Activated T-helper 17 cell treated with anti-CD3 and anti-CD28 coated beads, Interleukin-2, amount 50 U/mL, for 72 hours (primary cell): ENCODE measurements at places on chromosomes 1 and 21. TPM values are rescaled to one million over a fixed set of nuclear protein-coding genes. Genes with fewer than 3 reads are reported as not detected.

Gene FCRL1
- total RNA-seq: not detected

GRCh38 chr1:149962039-149962647, 25.5 kb upstream of the MTMR11 start:
- peak; percentile 72 for ATAC-seq

Gene CSMD2
- total RNA-seq: not detected

GRCh38 chr1:41977326-41977725, 58.6 kb upstream of the HIVEP3 start:
- no peak for ATAC-seq

- ATAC-seq: no peak
Observed at GRCh38 chr1:182626527-182626926, 22.3 kb upstream of the RGS16 start.

DNA sequence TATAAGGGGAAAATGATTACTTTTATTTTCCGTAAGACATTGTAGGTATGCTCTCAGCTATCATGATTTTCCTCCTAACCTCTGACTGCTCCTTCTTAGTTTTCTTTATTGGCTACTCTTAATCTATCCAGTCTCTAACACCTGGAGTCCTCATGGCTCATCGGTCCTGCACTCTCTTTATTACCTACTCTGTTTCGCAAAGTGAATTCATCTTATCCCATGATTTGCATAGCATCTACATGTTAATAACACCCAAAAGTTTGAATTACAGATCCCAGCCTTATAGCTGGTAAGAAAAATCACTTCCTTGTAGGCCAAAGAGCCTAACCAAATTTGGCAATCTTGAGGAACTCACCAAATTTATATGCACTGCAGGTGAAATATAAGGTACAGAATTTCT, 136.3 kb downstream of the CDC42BPA start:
- no peak for ATAC-seq

Gene SH2D2A
- total RNA-seq: 173 TPM

GRCh38 chr1:109725510-109725909, 13.5 kb downstream of the GSTM5 start:
- ATAC-seq: no peak

DNA sequence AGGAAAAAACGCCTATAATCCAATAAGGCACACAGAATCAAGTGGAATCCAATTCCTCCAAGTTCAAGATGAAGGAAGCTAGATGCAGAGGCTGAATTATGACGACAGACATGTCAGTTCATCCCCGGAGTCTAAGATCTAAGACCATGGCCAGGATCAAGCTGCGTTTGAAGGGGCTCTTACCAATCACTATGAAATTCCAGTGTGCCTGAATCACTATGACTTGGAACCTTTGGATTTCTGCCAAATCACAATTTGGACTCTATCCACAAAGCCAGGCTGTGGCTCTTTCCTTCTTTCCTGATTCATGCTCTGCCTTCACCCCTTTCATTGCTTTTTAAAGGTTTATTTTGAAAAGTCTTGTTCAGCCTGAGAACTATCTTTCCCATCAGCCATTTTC, 17.1 kb downstream of the OLIG2 start:
- no peak for ATAC-seq

GRCh38 chr1:42319128-42319851, 15.7 kb downstream of the FOXJ3 start:
- peak; percentile 82 for ATAC-seq

- ATAC-seq: no peak
Observed at GRCh38 chr1:5576673-5577065, 415.6 kb downstream of the NPHP4 start.

DNA sequence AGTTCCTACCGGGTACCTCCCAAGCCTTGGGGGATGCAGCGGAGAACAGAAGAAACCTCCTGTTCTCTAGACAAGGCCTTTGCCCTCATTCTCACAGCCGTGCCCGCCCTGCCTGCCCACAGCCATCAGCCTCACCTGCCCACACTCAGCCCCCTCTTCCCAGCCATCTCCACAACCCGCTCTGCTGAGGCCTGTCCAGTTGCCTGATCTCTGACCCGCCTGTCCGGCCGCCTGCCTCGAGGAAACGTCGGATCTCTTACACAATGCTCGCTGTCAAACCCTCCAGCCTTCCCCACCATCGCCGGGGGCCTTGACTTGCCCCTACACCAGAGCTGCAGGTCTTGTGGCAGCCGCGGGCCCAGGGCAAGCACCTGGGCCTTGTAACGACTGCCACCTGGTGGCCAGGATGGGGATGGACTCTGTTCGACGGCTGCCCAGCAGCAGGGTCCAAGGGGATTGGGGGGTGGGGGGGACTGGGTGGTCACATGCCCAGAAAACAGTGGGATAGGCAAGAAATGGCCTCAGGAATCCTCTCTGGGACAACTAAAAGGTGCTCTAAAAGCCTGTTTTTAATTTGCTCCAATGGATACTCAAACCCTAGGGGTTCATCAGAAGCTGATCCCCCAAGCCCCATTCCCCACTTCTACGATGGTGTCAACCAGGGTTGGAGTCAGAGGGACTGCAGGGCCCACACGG, 31.0 kb downstream of the SLC45A1 start:
- ATAC-seq: peak; percentile 80

GRCh38 chr1:60657926-60658325, 424.4 kb upstream of the NFIA start:
- no peak for ATAC-seq

Gene LIN28A
- not detected for total RNA-seq

Gene ESPN
- 3.5 TPM for total RNA-seq
